ENCODE measurements at places on chromosomes 7 and 10.

GRCh38 chr10:15084502-15084922, 4.1 kb downstream of the ACBD7 start:
- peak; percentile 53 for DNase-seq

GRCh38 chr10:94423627-94424026, 21.3 kb downstream of the TBC1D12 start:
- no peak for DNase-seq

DNA sequence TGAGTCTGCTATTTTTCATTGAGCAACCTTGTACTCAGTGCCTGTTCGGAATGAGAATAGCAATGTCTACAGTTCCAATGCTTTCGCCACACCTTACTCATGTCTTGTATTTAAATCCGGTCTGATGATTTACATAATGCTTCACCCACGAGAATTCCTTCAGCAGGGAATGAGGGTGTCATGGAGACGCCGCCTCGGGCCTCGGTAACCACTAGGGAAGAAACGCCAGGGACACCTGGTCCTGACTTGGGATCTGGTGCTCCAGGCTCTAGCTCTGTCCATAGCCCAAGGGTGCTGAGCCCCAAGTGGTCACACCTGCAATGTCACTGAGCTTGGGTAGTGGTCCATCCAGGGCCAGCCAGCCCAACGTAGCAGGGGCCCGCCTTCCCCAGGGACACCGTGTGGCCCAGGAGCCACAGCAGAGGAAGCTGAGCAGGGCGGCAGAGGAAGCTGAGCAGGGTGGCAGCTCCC, 37.4 kb downstream of the PRKAG2 start:
- DNase-seq, result no peak

DNA sequence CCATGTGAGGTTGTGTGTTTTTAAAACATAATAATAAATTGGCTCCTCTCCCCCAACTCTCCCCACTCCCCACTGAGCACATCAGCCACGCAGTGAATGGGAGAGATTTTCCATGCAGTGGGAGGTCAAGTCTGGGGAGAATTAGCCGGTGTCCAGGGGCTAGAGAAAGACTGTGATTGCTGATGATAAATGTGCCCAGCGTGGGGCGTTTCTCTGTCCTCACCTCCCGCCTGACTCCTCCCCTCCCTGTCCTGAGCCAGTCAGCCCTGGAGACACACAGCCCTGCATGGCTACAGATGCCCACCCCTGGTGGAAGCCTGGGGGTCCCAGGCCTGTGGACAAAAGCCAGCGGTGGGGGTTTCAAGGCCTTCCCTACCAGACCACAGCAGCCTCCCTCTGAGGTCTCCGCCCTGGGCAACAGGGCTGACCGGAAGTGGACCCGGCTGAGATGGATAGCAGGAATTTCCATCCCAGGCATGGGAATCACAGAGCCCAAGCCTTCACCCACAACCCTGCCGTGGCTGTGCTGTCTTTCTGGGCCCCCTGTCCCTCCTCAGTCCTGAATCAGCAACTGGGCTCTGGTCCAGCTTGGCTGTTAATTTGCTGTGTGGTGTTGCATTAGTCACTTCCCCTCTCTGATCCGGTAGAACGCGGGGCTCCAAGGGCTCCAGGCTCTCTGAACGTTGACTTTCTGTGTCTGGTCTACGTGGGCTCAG, 46.8 kb upstream of the SLC29A3 start:
- peak; percentile 85 for DNase-seq

- no peak for DNase-seq
Observed at GRCh38 chr10:3949711-3950110, 164.7 kb upstream of the KLF6 start.

DNA sequence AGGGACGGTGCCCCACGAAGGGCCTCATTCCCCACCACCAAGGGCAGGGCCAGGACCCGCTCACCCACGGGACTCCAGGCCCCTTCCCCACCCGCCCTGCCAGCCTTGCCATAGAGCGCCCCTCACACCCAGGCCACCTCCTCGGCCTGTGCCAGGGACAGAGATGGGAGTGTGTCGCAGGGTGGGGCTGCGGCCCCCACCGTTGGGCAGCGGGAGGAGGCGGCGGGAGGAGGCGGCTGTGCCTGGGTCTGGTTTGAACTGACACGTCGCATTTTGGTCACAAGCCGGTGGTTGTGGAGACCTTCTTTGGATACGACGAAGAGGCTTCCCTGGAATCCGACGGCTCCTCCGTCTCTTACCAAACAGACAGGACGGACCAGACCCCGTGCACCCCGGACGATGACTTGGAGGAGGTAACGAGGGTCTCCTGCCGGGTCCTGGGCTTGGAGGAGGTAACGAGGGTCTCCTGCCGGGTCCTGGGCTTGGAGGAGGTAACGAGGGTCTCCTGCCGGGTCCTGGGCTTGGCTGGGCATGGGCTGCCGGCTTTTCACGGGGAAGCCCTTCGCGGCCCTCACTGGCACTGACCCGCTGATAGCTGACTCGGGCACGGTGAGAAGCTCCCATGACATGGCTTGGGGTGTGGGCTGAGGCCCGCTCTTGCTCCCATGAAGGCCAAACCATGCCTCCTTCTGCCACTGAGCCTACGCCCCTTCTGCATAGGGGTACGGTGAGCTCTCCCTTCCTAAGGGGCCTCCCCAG, 46.4 kb upstream of the DPYSL4 start:
- no peak for DNase-seq

DNA sequence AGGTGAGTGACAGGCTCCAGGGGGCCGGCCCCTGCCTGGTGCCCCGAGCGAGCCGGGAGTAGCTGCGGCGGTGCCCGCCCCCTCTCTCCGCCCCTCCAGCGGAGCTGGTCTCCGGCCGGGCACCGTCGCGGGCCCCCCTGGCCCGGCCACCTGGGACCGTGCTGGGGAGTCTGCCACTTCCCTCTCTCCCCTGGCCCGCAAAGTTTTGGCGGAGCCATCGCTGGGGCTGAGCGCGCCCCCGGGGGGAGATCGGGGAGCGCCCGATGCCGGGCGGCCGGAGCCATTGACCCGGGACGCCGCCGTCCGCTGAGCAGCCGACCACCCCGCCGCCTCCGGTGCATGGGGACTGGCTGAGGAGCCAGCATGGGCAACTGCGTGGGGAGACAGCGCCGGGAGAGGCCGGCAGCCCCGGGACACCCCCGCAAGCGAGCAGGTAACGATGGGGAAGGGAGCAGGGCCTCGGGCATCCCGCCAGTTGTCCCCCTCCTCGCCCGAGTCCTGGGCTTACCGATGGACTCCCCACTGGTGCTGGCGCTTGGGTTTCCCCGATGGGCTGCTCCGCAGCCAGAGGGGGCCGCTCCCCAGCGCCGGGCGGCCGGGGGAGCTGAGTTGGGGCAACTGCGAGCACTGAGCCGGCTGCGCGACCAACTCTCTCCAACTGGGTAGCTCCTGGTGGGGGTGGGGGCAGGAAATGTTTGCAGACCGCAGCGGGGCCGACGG, at the start of gene UBTD1:
TSS of gene UBTD1 (plus strand) at position 84 of the 720 bp plus-strand sequence. CDS start at position 364, 280 bp downstream.
- DNase-seq, result peak; percentile 97

DNA sequence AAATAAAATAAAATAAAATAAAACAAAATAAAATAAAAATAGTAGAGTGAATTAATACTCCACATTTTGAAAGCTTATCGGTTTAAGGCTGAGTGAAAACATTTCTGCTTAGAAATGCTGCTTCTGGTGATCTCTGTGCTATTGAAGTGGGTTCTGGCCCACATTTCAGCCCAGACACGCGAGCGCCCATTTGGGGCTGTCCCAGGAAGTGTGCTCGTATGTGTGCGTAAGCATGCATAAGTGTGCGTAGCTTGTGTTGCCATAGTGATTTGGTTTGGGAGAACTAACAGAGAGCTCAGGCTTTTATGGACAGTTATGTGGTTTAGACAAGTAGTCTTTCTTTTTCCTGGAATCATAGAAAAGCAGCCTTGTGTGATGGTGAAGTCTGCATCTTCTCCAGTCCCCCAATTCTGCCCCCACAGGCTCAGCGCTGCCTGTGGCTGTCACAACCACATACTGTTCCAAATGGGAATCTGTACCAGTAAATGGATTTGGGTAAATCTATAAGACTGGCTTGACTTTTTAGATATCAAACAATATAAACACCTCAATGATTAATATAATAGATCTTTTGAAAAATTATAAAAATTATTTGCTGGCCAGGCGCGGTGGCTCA, 29.8 kb upstream of the PURB start:
- DNase-seq, result no peak

- DNase-seq, result no peak
Observed at GRCh38 chr10:18240185-18240882, 100.1 kb downstream of the CACNB2 start.

DNA sequence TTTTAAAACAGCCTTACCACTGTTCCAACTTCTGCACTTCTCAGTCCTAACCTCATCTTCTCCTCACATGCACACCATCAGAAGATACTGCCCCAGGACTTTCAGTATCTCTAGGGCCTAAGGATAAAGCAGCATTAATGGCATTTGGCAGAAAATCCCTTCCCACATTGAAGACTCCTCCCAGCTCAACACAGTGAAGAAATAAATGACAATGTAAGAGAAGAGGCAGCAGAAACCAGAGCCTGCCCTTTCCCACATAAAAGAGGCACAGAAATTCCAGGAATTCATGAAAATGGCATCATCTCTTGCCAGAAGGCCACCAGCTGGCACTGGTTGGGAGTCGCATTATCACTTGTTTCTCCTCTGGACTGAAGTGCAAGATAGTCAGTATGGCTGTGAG, 3.7 kb downstream of the GCC1 start:
- DNase-seq, result no peak

DNA sequence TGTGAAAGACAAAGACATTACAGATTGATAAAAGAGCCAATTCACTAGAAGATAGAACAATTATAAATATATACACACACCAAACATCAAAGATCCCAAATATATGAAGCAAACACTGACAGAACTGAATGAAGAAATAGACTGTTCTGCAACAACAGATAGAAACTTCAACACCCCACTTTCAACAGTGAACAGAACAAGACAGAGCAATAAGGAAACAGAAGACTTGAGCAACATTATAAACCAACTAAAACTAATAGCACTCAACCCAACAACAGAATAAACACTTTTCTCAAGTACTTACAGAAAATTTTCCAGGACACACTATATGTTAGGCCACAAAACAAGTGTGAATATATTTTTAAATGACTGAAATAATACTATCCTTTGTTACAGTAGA, 10.9 kb downstream of the CDCA7L start:
- no peak for DNase-seq

DNA sequence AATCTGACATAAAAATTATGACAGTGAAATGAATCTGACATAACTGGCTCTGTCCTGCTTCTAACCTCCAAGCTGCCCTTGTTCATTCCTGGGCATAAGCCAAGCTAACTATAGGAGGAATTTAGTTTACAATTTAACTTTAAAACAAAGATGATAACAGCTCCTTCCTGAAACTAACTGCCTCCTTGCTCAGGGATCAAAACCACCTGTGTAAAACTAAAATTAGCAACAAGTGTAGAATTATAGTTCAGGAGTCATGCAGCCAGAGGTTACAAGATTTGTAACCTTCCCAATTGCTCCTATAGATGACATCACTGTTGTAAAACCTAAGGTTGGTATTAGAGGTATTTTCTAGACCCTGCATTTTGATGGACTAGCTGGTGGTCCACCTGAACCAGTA, 256.4 kb upstream of the POM121L12 start:
- DNase-seq, result no peak

DNA sequence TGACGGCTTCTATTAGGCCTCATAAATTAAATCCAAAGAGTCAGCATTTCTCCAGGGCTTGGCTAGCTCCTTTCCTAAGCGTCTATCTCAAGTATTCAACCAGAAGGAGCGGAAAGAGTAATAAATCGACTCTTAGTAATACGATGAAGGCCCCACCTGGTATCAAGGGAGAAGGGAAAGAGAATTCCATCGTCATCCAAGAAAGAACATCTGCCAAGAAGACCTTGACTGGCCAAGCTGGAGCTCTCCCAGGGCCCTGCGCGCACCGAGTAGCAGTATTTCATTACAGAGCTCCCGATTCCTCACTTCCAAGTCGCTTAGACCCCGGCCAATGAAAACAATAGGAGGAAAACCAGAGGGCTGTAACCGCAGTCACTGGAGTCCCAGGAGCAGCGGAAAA, 178.0 kb upstream of the FRMD4A start:
- DNase-seq, result no peak

- no peak for DNase-seq
Observed at GRCh38 chr7:106659166-106659962, 1.6 kb downstream of the CCDC71L start.

DNA sequence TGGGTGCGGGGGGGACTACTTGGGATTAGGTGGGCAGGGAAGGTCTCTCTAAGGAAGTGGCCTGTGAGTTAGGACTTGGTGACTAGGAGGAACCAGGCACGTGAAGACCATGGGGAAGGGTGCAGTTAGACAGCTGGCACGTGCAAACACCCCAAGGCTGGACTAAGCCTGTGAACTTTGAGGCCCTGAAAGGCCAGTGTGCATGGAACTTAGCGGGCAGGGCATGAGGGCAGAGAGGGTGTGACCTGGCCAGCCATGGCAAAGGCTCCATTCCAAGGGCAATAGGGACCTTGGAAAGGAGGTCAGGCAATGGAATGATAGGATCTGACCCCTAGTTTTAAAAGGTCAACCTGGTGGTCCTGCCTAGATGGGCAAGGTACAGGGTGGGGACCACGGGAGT, 158.4 kb upstream of the PCBD1 start:
- no peak for DNase-seq

Measured in H54 (cell line).